Dermis blood vessel endothelial cell (primary cell): ENCODE measurements at places on chromosomes 7 and 10. TPM values are rescaled to one million over a fixed set of nuclear protein-coding genes. Genes with fewer than 3 reads are reported as not detected.
A peak's percentile ranks its signal among the peaks of the same experiment; 100 is the strongest.

DNA sequence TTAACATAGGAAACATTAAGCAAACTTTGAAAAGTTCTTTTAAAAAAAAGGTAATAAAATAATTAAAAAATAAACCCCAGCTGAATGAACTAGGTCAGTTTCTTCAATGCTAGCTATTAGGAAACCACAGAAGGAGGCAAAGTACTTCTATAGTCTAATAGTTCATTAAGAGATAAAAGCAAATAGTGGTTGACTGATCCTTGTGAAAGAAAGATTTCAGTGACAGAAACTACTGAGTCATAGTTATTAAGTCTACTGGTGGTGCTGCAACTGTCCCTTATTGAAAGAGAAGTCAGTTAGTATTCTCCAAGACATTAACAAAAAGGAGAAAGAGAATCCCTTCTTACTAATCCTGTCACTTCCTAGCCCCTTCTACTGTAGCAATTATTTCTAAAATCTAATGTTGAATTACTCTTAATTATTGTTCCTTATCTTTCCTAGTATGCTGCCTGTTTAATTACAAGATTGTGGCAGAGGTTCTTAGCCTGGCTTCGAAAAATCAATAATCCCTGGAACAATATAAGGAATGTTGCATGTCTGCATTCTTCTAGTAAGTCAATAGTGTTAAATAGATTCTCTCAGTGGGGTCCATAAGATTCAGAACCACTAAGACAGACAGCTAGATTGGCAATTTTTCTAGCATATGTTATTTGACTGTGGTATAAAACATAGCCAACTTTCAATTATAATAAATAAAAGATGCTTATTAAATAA is 18.2 kb downstream of the TCTN3 start:
- DNase-seq = no peak

DNA sequence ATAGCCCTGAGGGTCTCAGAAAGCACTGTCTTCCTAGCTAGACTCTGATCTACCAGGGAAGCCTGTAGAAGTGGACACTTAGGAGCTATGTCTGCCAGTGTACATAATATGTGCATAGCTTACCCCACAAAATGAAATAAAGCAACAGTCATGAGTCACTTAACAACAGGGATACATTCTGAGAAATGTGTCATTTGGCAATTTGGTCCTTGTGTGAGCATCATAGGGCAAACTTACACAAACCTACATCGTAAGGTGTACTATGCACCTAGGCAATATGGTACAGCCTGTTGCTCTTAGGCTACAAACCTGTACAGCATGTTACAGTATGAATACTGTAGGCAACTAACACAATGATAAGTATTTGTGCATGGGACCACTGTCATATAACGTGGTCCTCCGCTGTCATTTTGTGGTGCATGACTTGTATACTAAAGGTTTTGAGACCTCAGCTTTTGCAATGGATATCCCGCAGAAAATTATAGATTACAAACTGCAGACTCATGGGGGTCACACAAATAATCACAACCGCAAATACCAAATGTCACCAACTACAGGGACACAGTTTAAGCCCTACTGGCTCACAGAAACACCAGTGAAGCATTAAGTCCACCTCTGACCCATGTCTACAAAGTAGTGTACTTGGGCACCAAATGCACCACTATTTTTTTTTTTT is 1.7 kb downstream of the URGCP start:
- DNase-seq = no peak

- DNase-seq = no peak
Observed at GRCh38 chr7:17599733-17600339, 301.4 kb downstream of the AHR start.

DNA sequence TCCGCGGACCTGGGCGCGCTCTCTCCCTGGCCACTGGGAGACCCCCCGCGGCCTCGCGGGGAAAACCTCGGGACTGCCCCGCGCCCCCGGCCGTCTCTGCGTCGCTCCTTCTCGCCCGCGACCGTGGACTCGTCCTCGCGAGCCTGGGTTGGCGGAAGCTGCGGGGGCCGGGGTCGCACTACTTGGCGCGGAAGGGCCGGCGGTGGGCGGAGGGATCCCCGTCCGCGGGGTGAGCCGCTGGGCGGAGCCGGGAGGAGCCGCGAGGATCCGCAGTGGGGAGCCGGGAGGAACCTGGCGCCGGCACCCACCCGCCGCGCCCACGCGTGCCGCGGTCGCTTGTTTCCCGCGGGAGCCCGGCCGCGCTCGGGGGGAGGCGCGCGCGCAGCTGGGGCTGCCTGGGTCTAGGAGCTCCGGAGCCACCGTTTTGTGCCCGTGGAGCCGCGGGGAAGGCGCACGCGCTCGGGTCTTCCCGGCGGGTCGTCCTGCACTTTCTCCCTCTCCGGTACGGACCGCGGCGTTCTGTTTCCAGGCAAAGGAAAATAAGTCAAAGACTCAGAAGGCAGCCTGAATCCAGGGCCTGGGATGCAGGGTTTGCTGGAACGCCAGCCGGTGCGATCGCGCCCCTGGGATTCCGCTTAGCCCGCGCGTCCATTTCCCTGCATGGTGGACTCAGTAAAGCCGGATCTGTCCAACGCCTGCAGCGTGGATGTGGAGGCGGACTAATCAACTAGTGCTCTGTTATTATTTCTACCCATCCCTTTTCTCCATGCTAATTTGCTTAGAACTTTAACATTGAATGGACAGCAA is 28.7 kb upstream of the KMT2C start:
- DNase-seq = peak; percentile 87

GRCh38 chr7:112238330-112238729 is 31.8 kb downstream of the ZNF277 start:
- DNase-seq = no peak

DNA sequence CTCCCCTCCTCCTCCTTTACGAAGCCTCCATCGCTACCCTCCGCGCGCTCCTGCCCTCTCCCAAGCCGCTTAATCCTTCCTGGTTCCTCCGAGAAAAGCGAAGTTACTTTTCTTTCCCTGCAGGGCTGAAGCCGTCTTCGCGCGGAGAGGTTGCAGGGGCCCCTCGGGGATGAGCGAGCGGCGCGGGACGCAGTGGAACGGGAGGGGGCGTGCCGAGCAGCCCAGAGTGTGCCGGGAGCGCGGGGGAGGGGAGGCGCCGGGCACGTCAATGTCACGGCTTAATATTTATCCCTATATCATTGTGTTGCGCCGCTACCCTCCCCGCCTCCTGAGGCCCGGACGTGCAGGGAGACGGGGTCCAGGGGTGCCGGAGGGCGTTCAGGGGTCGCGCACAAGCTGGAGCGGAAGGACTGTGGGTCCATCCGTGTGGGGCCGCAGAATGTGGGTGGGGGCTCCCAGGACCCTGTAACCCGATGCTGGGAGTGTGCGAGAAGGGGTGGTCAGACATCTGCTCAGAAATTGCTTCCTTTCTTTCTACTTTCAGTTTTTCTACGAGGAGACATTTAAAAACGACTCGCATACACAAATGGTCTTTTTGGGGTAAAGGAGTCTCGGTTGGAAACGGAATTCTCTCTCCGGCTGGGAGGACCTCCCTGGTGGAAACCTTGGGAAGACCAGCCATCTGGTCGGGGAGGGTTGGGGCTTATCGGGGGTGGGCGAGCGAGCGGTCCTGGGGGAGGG is 2.4 kb downstream of the CDK6 start:
- DNase-seq = peak; percentile 88

GRCh38 chr7:131544449-131545301 is 11.8 kb downstream of the PODXL start:
- peak; percentile 75 for DNase-seq

- DNase-seq = no peak
Observed at GRCh38 chr7:36736090-36736898, 12.0 kb upstream of the AOAH start.

- DNase-seq = no peak
Observed at GRCh38 chr10:127738512-127739424, 1.8 kb downstream of the FOXI2 start.

DNA sequence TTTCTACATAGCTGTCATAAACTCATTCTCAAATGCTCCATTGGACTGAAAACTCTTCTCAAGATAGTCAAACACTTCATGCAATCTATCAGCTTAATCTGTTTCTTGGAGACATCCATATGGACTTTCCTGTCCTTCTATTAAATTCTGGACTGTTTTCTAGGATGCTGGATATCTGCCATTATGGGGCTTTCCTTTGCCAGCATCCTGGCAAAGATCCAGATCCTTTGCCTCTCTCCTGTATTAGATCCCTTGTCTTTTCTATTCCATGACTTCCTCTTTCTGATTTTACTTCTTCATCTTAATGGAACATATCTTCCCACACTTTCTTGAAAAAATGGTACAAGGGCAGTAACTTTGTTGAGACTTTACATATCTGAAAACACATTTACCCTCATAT is 35.9 kb upstream of the SKAP2 start:
- peak; percentile 28 for DNase-seq

DNA sequence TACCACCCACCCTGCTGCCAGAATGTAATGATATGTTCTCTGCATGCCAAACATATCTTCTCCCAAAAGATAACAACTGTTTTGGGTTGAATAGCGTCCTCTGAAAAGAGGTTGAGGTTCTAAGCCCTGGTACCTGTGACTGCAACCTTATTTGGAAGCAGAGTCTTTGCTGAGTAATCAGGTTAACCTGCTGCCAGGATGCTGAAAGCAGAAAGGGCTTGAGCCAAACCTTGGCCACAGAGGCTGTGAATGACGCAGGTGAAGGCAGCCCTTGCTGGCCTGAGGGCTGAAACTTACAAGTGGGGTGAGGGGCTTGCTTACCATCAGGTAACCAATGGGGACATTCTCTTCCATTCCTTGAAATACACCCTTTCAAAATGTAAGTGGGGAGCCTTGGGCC is 151.8 kb upstream of the RHEB start:
- DNase-seq = no peak

Gene CSTF2T
- 26.2 and 27.2 TPM in 2 replicates for total RNA-seq

Gene SLC13A1
- total RNA-seq = not detected in 2 replicates
